Activated naive CD4-positive, alpha-beta T cell treated with anti-CD3 and anti-CD28 coated beads, Interleukin-2, amount 10 ng/mL, durations not matched to agents 5 hours and 36 hours (primary cell): ENCODE measurements at places on chromosomes 5 and 9. TPM values are rescaled to one million over a fixed set of nuclear protein-coding genes. Genes with fewer than 3 reads are reported as not detected.

Gene KYAT1
- 19.5 TPM for total RNA-seq

Gene TSSK1B
- total RNA-seq, result not detected

Gene TMEM215
- not detected for total RNA-seq

Gene UBQLN1
- 89.0 TPM for total RNA-seq

Gene C5orf52
- total RNA-seq, result not detected

Gene GABBR2
- total RNA-seq, result not detected

Gene STC2
- total RNA-seq, result 23.6 TPM

Gene HAVCR1
- 4.7 TPM for total RNA-seq

Gene TEX48
- total RNA-seq, result not detected

Gene CENPK
- total RNA-seq, result 72.9 TPM

Gene FBN2
- not detected for total RNA-seq

Gene CCL27
- not detected for total RNA-seq

Gene TMEM8B
- total RNA-seq, result 3.0 TPM

Gene WNT8A
- not detected for total RNA-seq

Gene OTULINL
- total RNA-seq, result 33.0 TPM

Gene GABRA6
- total RNA-seq, result not detected

Gene ECSCR
- total RNA-seq, result 0.58 TPM

Gene AQP3
- 262 TPM for total RNA-seq

Gene SPINK13
- not detected for total RNA-seq

Gene ROR2
- 0.07 TPM for total RNA-seq

Gene LTC4S
- 3.9 TPM for total RNA-seq

Gene IL4
- total RNA-seq, result 0.55 TPM

Gene GARIN3
- total RNA-seq, result 0.10 TPM

Gene OR1L1
- total RNA-seq, result not detected

Gene ITGA1
- total RNA-seq, result 1.6 TPM

Gene DELE1
- 85.8 TPM for total RNA-seq

Gene IFNA7
- total RNA-seq, result not detected

Gene CNTNAP3B
- not detected for total RNA-seq

Gene FAM151B
- 0.23 TPM for total RNA-seq

Gene GPR150
- total RNA-seq, result 1.8 TPM

Gene FOXD4L5
- total RNA-seq, result 0.07 TPM

Gene EGR1
- total RNA-seq, result 10.1 TPM

Gene RLN2
- 2.6 TPM for total RNA-seq

Gene PRLR
- total RNA-seq, result not detected

Gene OR5C1
- total RNA-seq, result not detected

Gene MAMDC4
- 14.6 TPM for total RNA-seq

Gene DMGDH
- not detected for total RNA-seq

Gene LCN2
- not detected for total RNA-seq

Gene C9orf153
- total RNA-seq, result not detected

Gene NDST1
- 0.93 TPM for total RNA-seq

Gene GABRB2
- not detected for total RNA-seq

Gene C9orf43
- 0.43 TPM for total RNA-seq

Gene INSL6
- total RNA-seq, result not detected

Gene GDF9
- total RNA-seq, result 0.75 TPM

Gene NAIF1
- 11.0 TPM for total RNA-seq

Gene PCDHGA3
- not detected for total RNA-seq

Gene PPP3R2
- total RNA-seq, result not detected

Gene MARCHF11
- total RNA-seq, result not detected
